ENCODE measurements at places on chromosomes 2 and 18.

DNA sequence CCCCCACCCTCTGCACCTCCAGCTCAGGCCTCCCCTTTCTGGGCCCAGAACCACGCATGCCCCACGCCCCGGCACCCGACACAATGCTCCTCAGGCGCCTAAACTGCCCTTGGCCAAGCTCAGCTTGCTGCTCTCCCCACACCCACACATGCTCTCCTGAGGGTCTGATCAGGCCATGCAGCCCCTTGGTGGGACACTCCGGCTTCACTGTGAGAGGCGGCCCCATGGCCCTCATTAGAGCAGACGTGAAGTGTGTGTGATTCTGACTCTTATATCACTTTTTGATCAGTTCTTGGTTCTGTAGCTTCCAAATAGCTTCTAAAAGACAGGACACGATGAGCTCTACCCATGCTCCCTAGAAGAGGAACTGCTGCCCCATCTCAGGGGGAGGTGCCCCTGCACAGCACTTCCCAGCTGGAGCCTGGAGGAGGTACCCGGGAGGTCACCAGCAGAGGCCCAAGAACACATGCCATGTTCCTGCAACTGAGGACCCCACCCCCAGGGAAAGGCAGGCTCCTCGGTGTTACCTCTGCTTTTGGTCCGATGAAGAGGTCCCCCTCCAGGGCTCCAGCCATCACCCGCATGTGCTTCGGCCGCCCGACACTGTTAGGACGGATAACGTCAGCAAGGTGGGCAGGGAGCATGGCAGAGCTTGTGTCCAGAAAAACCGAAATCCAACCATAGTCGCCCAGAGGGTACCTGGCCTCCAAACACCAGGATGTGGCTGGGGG is 3.6 kb downstream of the ACTR1B start:
- DNase-seq: no peak

DNA sequence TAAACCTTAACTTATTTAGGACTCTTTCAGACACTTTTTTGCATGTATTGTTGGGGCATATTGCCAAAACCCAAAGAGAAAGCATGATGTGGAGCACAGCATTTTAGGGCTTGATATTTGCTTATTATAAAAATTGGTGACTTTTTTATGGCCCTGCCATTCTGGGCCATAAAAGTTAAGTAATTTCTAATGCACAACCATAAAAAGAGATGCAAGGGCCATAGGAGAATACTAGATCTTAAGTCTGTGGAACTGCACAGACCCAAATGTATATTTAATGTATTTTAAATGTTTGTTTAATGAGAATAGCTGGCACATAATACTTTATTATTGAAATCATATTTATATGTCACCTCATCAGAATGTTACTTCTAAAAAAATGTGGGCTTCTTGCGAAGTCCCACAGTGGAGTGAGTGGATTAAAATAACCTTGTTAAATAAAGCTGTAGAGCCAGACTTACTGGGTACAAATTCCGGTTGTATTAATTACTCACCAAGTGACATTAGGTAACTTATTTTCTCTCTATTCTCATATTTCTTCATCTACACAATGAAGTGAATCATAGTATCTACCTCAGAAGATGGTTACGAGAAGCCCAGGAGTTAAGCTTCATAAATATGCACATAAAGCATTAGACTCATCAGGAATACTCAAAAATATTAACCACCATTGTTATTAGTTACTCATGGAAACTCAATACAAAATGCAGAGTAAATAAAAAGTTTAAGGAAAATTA is 52.2 kb downstream of the HNMT start:
- DNase-seq: no peak

- no peak for DNase-seq
Observed at GRCh38 chr2:70710038-70710690, 57.8 kb downstream of the ADD2 start.

DNA sequence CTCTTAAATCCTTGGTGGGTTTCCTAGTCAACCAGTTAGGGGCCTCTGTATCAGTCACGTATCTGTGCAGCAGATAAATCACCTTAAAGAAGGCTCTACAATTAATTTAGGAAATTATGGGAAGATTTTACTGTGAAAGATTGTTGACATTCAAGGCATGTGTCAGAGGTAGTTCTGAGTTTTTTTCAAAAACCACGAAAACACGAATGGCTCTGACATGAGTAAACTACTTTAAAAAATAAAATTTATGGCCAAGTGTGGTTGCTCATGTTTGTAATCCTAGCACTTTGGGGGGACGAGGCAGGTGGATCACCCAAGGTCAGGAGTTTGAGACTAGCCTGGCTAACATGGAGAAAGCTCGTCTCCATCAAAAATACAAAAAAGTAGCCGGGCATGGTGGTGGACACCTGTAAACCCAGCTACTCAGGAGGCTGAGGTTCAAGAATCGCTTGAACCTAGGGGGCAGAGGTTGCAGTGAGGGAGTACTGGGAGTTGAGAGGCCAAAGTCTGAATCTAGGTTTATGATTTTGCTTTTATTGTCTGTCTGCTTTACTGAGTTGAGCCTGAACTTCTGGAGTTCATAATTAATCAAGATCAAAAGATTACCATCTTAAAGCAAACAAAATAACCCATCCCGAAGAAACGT is 77.1 kb downstream of the SPRED2 start:
- no peak for DNase-seq

DNA sequence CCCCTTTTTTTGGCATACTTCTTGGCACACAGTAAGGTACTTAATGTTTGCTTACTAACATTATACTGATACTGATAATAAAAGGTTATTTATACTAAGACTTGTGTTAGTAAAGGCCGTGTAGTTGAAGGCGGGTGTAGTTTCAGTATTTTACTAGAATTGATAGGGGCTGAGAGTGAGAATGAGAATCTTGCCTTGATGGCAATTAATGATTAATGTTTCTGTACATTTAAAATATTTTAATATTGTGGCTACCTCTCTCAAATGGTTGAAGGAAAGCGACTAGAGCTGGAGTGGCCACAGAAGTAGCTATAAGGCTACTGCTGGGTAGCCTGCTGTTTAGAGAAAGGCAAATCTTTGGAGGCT is 29.3 kb downstream of the PELI1 start:
- no peak for DNase-seq

GRCh38 chr2:229531594-229531993 is 182.8 kb downstream of the DNER start:
- no peak for DNase-seq

- no peak for DNase-seq
Observed at GRCh38 chr2:144258154-144258553, 261.8 kb downstream of the ZEB2 start.

DNA sequence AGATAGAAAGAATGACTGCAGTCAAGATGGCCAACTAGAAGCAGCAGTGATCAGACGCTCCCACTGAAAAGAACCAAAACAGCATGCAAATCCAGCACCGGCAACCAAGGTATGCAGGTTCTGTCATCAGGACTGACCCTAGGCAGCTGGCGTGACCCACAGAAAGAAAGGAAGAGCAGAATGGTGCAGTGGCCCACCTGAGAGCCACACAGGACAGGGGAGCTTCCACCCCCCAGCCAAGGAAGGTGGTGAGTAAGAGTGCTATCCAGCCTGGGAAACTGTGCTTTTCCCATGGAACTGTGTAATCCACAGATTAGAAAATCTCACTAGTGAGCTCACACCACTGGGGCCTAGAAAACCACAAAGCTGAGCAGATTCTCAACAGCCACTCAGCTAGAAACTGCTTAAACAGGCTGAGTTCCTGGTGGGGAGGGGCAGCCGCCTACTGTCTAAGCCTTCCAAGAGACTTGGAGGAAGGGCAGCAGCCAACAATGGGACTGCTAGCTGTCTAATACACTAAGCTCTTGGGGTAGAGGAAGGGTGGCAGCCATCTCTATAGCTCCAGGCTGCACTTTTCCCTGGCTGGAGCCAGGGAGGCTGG is 127.9 kb downstream of the EVA1A start:
- no peak for DNase-seq

DNA sequence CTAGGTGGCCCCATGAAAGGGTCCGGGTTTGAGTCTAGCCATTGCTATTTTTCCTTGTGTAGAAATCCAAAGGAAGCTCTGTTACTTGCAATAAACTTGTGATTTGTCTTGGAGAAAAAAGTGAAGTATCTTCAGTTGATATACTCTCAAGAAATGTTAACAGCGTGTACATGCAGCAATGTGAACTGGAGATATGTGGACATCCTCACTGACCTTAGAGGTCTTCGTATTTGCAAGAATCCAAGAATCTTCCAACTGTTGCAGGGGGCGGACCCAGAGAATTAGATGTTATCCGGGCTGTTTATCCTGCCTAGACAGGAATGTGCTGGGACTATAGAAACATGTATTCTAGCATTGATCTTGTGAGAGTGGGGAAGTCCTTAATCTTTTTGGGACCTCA is 187.6 kb downstream of the KCNS3 start:
- DNase-seq: no peak

GRCh38 chr2:127392133-127392827 is 4.5 kb upstream of the MAP3K2 start:
- DNase-seq: no peak

DNA sequence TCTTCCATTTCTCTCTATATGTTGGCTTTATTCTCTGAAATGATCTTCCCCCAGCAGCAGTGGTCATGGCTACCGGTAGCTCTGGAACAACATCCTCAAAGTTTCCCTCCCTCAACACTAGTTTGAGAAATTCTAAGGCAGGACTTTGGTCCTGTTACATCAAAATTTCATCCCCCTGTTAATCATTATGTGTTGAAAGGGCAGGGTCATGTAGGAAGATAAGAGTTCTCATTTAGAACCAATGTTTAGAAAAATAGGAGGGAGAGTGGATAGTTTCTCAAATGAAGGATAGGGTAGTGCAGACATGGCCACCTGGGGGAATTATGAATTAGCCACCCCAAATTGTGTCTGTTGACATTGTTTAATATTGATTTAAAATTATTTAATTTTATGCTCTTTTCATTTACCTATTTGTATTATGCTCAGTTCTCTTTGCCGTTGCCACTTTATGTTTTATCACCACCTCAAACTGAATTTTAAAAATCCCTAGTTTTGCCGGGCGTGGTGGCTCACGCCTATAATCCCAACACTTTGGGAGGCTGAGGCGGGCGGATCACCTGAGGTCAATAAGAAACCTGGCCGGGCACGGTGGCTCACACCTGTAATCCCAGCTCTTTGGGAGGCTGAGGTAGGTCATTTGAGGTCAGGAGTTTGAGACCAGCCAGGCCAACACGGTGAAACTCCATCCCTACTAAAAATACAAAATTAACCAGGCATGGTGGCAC is 22.3 kb downstream of the EML4 start:
- no peak for DNase-seq

- no peak for DNase-seq
Observed at GRCh38 chr2:12895017-12895416, 178.3 kb downstream of the TRIB2 start.

DNA sequence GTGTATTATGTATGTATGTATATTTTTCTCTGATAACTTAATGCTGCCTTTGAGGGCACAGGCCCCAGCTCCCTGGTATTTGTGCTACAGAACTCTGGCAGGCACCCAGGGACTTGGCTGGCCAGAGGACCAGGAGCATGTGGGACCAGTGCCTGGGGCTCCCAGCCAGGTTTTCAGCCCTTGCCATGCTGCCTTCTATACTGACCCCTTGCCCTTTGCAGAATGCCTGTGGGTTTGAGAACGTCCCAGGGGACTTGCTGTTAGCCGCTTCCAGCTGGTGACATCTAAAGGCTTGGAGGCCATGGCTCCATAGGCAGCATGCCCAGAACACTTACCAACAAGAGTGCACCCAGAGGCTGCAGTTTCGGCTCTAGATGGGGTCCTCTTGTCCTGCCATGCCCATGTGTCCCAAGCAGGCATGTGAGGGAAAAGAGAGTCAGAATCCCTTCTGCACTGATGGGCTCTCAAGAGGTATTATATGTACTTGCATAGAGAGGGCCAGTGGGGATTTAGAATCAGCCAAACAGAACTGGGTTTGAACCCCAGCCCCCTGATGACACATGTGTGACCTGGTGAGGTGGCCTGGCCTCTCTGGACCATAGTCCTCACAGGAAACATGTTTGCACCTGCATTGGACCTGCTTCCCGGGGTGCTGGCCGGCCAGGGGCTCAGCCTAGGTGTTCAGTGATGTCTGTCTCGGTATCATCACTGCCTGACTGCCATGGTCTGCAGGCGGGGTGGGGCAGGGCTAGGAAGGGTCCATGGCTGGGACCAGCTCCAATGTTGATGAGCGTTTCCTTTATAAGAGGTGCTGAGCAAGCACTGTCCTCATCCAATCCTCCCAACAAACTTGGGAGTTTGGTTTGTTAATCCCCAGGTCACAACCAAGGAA is 119.2 kb upstream of the FHL2 start:
- DNase-seq: no peak

GRCh38 chr2:132668987-132669907 is 758 bp downstream of the LYPD1 start:
- DNase-seq: no peak

DNA sequence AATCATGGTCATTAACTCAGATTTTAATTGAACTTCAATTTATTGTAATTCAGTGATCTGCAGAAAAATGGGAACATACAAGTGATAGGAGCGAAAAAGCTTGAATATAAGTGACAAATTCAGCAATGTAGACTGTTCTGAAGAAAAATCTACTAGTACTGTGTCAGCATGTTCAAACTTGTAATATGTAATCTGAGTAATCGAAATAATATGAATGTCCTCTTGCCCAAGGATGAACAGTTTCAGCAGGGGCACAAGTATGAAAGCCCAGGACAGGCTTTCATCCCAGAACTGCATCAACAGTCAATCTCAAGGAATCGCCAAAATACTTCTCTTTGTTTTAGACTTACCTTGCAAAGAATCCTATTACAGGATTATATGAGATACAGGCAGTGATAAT is 1110.5 kb downstream of the LRP1B start:
- DNase-seq: no peak

DNA sequence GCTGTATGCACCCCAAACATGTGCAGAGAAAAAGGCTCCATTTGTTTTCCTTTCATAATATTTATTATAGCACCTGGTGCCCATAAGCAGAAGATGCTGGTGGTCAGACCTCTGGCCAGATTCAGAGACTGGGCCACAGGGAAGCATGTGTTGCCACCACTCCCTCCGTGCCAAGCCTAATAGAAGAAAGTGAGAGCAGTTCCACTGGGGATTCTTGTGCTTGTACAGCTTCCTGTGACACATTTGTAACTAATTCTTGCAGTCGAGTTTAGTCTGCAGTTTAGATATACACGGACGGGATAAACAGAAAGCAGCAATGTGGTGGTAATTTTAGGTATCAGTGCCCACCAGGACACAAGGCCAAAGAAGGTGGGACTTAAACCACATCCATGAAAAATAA is 135.4 kb upstream of the PIEZO2 start:
- no peak for DNase-seq
